ENCODE measurements at places on chromosomes 12 and 14.

GRCh38 chr14:95564060-95564459 lies 29.2 kb downstream of the GLRX5 start:
- no peak for DNase-seq

DNA sequence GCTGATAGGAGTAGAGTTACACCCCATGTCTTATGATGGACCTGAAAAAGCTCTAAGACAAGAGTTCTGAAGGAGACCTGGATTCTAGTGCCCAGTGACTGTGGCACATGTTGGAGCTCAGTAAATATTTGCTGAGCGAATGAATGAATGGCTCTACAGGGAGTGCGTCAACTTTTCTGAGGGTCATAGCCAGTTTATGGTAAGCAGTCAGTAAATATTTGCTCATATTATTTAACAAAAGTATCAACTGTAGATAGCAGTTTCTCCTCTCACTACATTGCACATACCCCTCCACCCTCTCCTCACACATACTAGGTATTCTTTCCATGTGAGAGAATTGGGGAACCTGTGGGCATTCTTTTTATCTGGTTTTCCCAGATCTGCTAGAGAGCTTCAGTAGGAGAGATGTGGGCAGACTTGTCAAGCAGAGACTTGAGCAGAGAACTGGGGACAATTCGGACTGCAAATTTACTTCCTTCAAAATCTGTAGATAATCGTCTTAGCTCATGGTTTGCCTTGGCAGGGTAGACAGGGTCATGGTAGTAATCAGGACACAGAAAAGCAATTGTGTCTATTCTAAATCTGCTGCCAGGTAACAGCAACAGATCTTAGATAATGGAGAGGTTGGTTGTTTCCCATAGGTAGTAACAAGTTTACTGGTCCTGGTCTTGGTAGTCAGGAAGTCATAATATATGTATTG lies 5.7 kb downstream of the SLC4A8 start:
- DNase-seq: no peak

- no peak for DNase-seq
Measured at GRCh38 chr14:34692898-34693227, 21.5 kb downstream of the CFL2 start.

GRCh38 chr14:57355081-57355800 lies 35.1 kb upstream of the NAA30 start:
- no peak for DNase-seq

GRCh38 chr14:103141117-103141796 lies 18.0 kb downstream of the TNFAIP2 start:
- DNase-seq: no peak

DNA sequence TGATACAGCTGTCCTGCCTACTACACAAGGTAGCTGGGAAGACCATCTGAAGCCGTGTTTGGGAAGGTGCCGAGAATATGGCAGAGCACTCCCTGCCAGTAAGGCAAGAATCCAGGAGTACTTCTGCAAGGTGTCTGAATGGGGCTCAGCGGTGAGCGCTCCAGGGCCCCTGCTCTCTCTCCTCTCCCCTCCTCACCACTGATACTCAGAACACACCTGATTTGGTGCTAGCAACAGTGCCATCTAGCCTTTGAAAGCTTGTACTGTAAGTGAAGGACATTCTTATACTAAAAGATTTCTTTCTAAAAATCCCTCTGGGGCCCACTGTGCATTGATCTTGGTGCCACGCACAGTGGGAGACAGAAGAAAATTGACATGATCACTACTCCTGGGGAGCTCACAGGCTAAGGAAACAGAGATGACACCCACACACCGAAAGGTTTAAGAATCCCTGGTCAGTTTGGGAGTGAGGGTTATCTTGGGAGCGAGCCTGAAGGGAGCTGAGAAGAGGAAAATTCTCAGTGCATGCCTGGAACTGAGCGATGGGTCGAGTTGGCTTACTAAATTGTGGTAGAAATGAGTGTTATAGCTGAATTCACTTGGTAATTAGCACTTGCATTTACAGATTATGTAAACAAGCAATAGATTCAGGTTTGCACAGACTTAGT lies 216.9 kb downstream of the NTF3 start:
- DNase-seq: no peak

DNA sequence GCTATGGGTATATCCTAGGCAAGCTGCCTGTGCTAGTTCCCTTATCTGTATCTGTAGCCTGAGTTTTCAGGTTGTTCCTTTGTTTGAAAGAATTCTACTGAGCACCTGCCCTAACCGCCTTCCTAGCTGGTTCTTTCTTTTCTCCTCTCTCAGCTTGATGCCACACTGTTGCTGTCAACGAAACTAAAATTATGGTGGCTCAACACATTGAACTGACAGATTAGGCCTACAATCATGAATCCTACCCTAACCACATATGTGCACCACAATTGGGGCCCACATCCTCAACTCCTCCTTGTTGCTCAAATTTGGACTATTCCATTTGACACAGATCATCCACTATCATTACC lies 36.2 kb upstream of the RESF1 start:
- DNase-seq: no peak

DNA sequence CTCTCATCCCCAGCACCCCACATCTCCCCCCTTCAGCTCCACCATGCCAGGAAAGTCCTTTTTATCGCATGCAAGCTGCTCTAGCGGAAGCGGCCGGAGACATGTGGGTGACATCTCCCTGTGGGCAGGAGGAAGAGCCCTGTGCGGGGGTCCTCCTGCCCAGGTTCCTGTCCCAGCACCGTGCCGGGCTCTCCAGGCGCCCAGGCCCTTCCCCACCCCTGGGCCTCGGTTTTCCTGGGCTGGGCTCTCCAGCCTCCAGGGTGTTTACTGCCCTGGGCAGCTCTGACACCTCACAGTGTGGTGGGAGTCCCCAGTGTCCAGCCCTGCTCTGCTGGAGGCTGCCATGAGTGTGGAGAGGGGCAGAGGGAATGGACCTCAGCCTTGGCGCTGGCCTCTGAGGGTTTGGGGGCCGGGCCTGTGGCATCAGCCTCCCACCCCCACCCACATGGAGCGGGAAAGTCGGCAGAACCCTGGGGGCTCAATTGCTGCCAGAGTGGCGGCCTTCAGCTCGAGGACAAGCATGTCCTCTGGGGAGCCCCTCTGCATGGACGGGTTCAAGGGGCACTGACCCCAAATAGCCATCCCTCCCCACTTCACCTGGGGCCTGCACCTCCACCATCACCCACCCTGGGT lies 16.9 kb downstream of the ASPG start:
- DNase-seq: no peak

GRCh38 chr14:91238661-91239060 lies 5.8 kb downstream of the GPR68 start:
- DNase-seq: no peak

DNA sequence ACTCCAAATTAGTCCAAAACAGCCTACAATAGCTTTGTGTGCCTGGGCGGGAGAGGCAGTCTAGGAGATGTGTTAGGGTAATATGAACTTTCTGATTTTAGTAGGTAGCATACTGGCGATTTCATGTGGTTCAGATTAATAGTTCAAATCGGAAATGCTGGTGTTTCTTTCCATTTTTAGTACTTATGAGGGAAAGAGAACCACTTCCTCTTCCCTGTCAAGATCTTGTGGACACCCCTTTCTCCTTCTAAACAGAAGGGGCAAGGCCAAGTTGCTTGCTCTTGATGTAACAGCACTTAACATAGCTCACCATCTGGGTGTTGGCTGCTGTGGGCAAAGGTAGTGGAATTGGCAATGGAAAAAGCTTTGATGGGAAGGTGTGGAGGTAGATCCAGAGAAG lies 32.2 kb upstream of the IGF1 start:
- no peak for DNase-seq

DNA sequence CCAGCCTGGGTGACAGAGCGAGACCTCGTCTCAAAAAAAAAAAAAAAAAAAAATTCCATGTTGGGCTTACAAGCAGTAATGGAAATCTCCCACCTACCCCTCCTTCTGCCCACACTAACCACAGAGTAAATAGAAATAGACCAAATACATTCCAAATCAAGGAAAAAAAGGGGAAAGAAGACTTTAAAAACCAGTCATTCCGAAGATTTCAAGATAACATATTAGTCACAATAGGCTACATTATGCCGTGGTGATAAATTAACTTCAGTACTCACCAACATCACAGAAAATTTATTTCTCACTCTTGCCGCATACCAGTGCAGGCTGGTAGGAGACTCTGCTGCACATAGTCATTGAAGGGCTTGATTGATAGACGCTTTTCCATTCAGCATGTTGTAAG lies 15.5 kb upstream of the ETV6 start:
- no peak for DNase-seq

DNA sequence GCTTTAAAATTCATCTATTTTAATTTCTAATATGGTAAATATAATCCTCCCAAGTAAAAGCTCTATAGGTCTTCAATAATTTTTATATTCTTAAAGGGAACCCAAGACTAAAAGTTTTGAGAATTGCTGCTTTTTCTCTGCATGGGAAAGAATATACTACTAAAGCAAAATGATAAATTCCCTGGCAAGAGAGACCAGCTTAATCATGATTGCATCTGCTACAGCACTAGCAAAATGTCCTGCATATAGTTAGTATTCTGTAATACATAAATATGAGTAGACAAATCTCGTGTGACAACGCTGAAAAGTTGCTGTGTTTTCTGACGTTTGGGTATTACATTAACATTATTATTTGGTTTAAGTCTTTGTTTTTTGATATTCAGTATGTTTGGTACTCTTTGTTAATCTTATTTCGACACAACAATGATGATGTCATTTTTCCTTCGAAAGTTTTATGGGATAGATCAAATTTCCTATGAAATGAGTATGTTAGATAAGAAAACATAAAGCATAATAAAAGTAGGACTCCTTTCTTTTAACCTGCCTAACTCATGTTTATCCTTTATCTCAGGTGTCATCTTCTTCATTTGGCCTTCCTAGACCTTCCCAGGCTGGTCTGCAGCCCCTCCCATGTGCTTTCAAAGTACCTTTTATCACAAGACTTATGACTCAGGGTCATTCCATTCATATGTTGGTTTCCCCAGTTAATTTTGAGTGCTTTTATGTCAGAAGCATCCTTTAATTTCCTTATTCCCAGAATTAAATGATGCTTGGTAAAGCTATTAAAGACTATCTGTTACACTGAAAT lies 321.9 kb downstream of the RAD51B start:
- no peak for DNase-seq

GRCh38 chr12:119389687-119390086 lies 55.2 kb downstream of the CCDC60 start:
- no peak for DNase-seq

DNA sequence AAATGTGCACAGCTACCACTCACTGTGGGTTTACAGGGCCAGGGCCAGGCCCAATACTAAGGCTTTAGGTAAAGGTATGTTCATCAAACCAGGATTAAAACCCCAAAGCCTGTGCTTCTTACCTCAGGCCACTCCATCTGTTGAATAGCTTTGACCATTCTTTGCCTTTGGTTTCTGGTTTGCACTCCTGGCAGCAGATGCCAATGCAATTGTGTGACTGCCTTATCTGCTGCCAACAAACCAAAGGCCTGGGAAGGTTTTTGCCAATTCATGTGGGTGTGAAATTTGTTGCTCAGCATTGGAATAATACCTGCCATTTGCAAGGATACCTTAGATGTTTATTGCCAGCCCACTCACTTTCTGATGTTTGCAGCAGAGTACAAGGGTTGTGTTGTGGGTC lies 221.6 kb downstream of the C12orf75 start:
- DNase-seq: no peak

DNA sequence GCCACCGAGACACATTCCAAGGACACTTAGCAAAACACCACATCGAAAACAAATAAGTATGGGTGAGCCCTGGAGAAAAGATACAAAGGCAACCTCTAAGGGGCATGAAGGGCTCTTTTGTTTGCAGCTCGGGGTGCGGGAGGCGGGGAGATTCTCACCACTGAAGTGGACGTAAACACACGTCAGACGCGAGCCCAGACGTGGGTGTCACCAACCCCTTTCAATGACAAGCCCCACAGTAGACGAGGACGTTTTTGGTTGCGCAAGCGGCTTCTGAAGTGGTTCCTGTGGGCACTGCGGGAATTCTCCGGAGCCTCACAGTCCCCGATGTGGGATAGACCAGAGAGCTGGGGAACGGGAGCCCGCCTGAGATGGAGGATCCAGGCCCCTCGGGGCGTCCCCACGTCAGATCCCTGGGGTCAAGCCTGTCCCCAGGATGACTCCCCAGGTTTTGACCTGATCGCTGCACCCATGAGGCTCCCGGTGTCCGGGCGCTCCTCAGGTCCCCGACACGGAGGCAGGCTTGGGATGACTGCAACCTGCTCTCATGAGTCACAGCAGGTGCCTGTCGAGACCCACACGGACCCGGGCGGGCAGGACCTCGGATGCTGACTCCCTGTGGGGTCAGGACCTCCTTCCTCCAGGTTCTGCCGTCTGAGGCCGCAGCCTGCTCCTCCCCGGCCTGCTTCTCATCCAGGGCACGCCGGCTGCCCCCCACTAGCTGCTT lies 20.3 kb upstream of the ADGRD1 start:
- no peak for DNase-seq

DNA sequence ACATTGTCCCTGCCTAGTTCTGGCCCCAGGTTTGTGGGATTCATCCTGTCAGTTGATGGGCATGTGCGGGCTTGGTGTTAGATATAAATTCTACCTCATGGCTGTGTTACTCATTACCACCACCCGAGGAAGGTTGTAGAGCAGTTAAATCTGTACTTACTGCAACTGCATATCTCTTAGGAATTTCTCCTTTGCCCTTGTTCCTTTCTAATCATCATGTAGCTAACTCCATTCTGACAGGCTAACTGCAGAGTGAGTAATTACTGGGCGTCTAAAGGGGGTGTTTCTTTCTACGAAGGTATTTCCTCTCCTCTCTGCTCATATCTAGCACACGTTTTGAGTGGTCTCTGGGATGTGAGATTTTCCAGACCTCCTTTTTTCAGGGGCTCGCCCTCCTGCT lies 1076.7 kb downstream of the TMTC2 start:
- no peak for DNase-seq

DNA sequence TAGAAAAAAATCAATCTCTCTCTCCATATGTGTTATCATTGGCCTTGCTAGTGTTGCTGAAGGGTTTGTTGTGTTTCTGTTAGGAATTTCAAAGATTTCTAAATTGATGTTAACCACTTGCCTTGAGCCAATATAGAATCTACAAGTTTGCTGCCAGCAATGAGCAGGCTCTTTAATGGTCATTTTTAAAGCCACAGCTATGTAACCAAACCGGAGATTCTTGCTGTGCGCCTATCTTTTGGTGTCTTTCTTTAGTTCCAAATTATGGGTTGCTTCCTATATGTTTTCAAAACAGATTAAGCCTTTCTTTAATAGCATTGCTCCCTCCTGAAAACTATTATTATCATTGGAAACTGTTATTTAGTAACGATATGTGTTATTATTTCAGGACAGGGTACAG lies 545.7 kb downstream of the DIO2 start:
- DNase-seq: no peak

Measured in activated T-cell treated with anti-CD3 and anti-CD28 coated beads, Interleukin-2, amount 50 U/mL, for 1 hour (primary cell).